ENCODE measurements at places on chromosomes 4 and X. TPM values are rescaled to one million over a fixed set of nuclear protein-coding genes. Genes with fewer than 3 reads are reported as not detected.

Gene NSD2
- polyA plus RNA-seq, result 20.1 TPM

Gene RHOXF2
- not detected for polyA plus RNA-seq

Gene GRID2
- not detected for polyA plus RNA-seq

DNA sequence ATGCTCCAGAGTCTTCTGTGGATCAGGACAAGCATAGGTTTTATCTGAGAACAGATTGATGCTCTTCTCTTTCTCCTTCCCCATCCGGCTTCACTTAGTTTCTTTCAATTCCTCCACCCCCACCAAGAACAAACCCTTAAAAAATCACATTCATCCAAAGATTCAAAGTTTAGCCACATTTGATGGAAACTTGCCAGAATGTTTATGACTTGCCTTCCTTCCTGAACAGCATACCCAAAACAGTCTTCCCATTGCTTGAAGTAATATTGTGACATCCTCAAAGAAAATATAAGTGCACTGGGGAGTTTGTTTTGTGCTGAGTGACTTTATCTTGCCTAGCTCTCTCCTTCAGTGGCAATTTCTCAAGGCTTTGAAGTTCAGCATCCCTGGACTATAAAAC lies 83.0 kb downstream of the MAGEB17 start:
- H3K27ac ChIP-seq, result no peak overlapping the region
- no peaks in the 10 kb centered on the region for H3K36me3 ChIP-seq
- H3K4me3 ChIP-seq, result no peak overlapping the region

Gene STK32B
- polyA plus RNA-seq, result 0.42 TPM

Gene DRD5
- polyA plus RNA-seq, result not detected

DNA sequence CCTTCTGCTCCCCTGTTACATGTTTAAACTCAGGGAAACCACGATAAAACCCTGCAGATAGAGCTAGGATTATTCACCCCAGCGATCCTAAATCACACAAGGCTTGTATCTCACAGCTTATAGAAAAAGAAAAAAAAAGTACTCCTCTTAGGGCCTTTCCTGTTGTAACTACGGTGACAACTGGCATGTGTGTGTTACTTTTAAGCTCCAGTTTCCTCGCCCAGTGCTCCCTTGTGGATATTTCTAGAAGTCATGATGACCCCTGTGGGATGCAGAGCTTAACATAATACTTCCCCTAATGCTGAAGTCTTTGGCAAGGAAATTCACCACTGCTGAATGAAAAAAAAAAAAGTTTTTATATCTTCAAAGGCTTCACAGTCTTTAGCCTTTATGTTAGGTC lies 114.7 kb downstream of the NWD2 start:
- no peak overlapping the region for H3K27ac ChIP-seq
- H3K4me3 ChIP-seq, result no peak overlapping the region
- no peaks in the 10 kb centered on the region for H3K36me3 ChIP-seq

DNA sequence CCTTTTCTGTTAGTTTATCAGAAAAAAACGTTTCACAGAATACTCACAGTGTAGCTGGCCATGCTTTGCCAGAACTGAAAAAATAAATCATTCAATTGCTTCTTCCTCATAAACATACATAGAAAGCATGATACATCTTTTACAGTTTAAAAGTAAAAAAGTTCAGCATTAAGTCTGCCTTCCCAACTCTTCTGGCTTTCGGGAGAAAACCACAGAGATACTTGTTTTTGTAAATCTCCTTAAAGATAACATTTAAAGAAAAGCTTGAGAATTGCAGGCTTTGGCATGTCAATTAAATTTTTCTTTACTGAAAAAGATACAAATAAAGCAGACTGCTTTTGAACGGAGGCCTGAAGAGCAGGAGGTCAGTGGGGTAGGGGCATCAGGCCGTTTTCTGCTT lies 66.8 kb downstream of the SEC24D start:
- no peaks in the 10 kb centered on the region for H3K27me3 ChIP-seq
- no peak overlapping the region for H3K4me3 ChIP-seq
- no peaks in the 10 kb centered on the region for H3K4me1 ChIP-seq
- H3K36me3 ChIP-seq, result no peaks in the 10 kb centered on the region
- no peak for DNase-seq

Gene EGF
- polyA plus RNA-seq, result not detected

DNA sequence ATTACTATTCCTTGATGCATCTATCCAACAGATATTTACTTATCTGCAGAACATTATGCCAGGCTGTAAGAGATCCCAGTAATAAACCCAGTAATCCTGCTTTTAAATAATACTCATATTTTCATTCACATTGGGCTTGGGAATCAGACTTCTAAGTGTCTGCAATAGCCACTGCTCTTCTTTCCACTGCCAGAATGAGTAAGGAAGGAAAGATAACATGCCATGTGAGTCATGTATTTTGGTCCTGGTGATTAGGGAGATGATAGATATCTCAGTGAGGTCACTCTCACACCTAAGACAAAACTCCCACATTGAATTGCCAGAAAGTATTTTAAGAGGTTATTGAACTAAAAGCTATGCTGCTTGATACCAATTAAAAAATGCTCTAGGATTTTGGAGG lies 13.9 kb upstream of the HEPH start:
- no peaks in the 10 kb centered on the region for H3K4me1 ChIP-seq
- no peaks in the 10 kb centered on the region for H3K27me3 ChIP-seq
- H3K27ac ChIP-seq, result no peak overlapping the region
- H3K36me3 ChIP-seq, result no peaks in the 10 kb centered on the region
- no peak overlapping the region for H3K4me3 ChIP-seq

GRCh38 chrX:101241531-101241930 lies 21.9 kb downstream of the DRP2 start:
- H3K27ac ChIP-seq, result no peak overlapping the region
- no peak for DNase-seq
- H3K4me3 ChIP-seq, result no peak overlapping the region
- H3K27me3 ChIP-seq, result no peaks in the 10 kb centered on the region
- H3K36me3 ChIP-seq, result no peaks in the 10 kb centered on the region

DNA sequence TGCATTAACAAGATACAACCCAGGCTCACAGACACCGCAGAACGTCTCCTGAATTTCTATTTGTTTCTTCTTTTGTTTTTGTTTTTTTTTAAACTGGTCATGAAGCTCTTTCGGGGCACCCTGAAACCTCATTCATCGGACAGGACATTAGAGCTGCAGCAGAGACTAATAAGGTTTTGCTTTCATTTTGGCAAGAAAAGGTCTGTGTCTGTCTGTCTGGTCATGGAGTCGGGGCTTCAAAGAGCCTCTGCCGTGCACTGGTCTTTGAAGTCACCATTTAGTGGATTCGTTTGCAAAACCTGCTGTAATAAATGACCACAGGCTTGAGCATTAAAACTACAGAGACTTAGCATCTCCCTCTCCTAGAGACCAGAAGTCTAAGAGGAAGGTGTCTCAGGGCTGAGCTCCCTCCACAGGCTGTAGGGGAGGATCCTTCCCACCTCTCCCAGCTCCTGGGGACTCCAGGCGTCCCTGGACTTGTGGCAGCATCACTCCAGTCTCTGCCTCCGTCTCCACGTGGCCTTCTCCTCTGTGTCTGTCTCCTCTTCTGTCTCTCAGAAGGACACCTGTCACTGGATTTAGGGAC lies 247.5 kb downstream of the CRLF2 start:
- H3K4me3 ChIP-seq, result no peak overlapping the region
- H3K4me1 ChIP-seq, result no peaks in the 10 kb centered on the region
- DNase-seq, result no peak
- no peak overlapping the region for H3K27ac ChIP-seq
- no peaks in the 10 kb centered on the region for H3K27me3 ChIP-seq

Gene GAB3
- polyA plus RNA-seq, result 15.5 TPM

GRCh38 chr4:17912011-17912410 lies 101.2 kb downstream of the NCAPG start:
- H3K4me1 ChIP-seq, result no peaks in the 10 kb centered on the region
- no peak overlapping the region for H3K27ac ChIP-seq
- no peaks in the 10 kb centered on the region for H3K27me3 ChIP-seq

Data from B cell (primary cell).